Activated B cell treated with CpG ODN at 0.5 μM for 24 hours (primary cell): ENCODE measurements at places on chromosomes 11 and 22. TPM values are rescaled to one million over a fixed set of nuclear protein-coding genes. Genes with fewer than 3 reads are reported as not detected.

DNA sequence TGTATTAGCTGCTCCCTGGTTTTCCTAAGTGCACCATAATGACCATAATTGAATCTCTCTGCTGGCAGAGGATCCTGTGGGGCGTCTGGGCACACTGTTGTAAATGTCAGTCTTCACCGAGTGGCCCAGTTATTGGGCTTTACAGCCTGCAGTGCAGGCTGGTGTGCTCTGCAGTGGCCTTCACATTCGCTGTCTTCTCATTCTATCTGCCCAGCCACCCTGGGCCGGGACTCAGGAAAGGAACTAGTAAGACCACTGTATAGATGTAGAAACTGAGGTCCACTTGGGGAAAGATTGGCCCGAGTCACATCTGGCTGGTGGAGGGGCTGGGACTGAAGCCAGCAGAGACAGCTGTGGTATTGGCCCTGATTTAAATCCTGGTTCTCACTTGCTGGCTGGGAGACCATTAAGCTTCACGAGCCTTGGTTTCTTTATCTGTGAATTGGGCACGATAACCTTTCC, 49.3 kb downstream of the TSPAN18 start:
- no peak for DNase-seq

DNA sequence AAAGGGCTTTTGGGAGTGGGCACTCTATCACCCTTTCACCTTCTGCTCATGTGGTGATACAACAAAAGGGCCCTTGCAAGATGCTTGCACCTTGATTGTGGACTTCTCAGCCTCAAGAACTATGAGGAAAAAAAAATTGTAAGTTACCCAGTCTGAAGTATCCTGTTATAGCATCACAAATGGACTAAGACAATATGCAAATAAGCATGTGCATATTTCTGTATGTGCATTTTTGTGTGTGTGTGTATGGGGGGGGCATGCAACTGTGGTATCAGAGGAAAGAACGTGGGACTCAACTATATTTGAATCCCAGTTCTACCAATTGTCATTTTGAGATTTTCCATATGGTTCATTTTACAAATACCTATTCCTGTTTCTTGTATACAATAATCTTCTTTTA, 10.9 kb downstream of the JRKL start:
- DNase-seq: no peak

- DNase-seq: no peak
Observed at GRCh38 chr11:77400271-77400670, 73.6 kb downstream of the PAK1 start.

GRCh38 chr11:77213589-77214428, 85.8 kb downstream of the MYO7A start:
- no peak for DNase-seq

GRCh38 chr11:60878245-60879101, 11.1 kb downstream of the ZP1 start:
- no peak for DNase-seq

DNA sequence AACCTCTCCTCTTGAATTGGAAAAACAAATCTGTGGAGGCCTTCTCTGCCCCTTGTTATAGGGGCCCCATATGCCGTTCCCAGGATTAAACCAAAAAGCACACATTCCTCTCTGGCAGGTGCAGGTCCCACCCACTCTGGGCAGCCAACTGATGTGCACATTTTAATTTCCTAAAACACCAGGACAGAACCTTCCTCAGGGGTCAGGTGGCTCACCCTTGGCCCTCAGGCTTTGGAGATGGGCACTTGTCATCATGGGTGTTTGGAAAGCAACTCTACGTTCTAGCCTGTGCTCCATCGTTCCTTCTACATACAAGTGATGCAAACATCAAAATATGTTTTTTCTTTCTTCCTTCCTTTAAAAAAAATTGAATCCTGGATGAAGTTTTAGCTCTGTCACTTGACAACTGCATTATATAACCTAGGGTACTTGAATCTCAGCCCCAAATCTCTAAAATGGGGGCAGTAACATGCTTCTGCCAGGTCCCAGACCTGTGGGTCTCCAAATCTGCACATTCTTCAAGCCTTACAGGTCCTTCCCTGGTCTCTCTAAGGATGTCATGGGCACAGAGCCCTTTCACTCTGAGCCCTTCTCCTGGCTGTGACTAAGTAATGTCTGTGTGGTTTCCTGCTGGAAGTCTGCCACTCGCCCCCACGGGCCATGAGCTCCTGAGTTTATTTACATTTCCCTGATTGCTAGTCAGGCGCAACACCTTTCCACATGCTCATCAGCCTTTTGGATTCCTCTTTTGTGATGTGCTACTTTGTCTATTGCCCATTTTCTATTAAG, 43.8 kb downstream of the KCNQ1OT1 start:
- no peak for DNase-seq

DNA sequence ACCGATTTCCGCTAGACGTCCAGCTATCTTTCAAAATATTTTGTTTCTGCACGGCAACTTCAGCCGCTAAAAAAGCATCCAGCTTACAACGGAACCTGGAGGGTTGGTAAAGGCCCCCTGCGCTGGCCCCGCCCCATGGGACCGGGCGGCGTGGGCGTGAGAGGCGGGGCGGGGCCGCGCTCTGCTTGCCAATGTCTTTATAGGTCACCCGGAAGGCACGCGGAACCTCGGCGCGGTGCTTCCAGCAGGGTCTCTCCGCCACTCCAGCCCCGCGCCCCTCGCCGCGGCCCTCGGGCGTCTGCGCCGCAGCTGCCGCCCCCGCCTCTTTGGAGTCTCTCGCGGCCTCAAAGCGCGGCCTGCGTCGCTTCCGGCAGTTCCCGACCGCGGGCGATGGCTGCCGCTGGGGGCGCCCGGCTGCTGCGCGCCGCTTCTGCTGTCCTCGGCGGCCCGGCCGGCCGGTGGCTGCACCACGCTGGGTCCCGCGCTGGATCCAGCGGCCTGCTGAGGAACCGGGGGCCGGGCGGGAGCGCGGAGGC, at the start of gene FDX1:
Gene FDX1, plus strand, starts transcription at position 218 of the 536 bp plus-strand sequence. Its CDS starts 173 bp downstream, at position 391.
- DNase-seq: peak; percentile 87

DNA sequence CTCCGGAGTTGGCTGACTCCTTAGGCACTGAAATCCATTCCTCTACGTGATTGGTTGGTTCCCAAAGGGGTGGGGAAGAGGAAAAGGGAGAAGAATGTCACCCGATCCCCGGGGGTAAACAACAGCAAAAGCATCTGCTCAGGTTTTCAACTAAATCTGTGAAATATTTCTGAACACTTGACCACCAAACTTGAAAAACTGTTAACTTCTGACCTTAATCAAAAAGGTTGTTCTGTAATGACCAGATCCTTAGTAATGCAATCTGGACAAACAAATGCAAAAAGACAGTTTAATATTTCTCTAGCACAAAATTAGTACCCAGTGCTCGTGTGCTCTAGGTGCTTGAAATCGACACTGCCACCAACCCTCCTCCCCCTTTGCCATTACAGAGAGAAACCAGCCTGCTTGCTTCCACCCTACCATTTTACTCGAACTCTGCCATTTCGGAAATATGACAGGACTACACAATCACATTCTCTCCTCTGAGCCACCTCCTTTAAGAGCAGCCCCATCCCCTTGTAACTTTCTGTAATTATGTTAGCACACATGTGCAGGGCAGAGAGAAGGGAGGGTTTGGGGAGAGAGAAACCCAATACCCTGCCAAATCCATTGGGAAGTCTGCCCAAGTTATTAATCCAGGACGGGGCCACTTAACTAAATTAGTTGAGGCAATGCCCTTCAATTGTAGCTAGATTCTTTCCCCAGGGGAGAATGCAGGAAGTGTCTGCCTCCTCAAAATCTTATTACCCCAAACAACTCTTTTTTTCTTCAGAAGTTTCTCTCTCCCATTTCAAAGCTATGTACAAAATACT, 113.8 kb downstream of the RBFOX2 start:
- no peak for DNase-seq

GRCh38 chr11:129945373-129945772, 50.0 kb upstream of the NFRKB start:
- DNase-seq: no peak

GRCh38 chr11:63745304-63746170, 23.0 kb downstream of the ZFTA start:
- no peak for DNase-seq

DNA sequence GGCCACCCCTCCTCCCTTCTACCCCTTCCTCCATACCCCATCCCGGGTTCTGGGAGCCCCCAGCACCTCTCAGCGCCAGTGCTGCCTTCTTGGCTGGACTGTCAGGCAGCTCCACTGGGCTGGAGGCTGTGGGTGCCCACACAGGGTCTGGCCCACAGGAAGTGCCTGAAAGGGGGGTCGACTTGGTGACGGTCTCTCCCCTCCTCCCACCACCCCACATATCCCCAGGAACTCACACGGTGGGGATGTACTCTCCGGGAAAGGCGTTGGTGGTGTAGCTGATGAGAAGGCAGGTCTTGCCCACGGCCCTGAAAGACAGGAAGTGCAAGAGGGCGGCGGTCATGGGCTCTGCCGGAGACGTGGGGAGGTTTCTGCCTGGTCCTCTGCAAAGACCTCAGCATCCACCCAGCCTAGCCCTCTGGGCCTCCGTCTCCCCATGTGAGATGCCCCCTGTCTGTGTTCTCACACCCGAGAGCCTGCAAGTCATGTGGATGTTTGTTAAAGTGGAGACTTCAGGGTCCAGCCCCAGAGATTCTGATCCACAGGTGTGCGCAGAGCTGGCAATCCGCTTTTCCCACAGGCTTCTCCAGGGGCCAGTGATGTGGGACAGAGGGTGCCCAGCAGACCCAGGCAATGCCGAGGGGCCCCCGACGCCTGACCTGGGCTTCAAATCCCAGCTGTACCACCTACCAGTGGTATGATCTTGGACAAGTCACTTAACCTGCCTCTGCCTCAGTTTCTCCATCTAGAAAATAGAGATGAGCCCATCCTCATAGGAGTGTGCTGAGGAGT, 2.5 kb downstream of the RAC2 start:
- DNase-seq: no peak

DNA sequence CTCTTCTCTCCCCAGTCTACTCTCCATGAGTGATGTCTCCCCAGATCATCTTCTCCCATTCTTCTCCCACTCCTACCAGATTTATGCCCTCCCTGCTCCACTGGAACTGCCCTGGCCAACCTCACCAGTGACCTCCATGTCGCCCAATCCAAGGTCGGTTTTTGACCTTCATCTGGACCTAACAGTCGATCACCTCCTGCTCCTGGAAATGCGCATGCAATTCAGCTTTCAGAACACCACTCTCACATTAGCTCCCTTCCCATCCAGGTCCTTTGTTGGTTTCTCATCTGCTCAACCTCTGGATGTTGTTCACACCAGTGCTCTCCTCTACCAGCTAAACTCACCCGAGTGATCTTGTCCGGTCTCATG, 5.3 kb downstream of the RIBC2 start:
- no peak for DNase-seq

PHLDA2 gene
- total RNA-seq: 0.42 and 0.54 TPM in 2 replicates

MS4A1 gene
- 1,910 and 2,024 TPM in 2 replicates for total RNA-seq

MOGAT2 gene
- 0.22 TPM in 1 of 2 replicates, not detected in the other for total RNA-seq

OR52H1 gene
- 0.20 and 0.22 TPM in 2 replicates for total RNA-seq

KBTBD3 gene
- total RNA-seq: 6.5 and 7.7 TPM in 2 replicates

ME3 gene
- total RNA-seq: 0.71 and 1.3 TPM in 2 replicates

APOA4 gene
- total RNA-seq: not detected in 2 replicates
